ENCODE measurements at places on chromosomes 3 and 15.

GRCh38 chr15:25178835-25179672 is 224.3 kb downstream of the SNRPN start:
- no peak for DNase-seq

- no peak for DNase-seq
Observed at GRCh38 chr15:43515741-43516140, 1.7 kb upstream of the MAP1A start.

GRCh38 chr3:135023996-135024658 is 229.1 kb downstream of the EPHB1 start:
- no peak for DNase-seq

DNA sequence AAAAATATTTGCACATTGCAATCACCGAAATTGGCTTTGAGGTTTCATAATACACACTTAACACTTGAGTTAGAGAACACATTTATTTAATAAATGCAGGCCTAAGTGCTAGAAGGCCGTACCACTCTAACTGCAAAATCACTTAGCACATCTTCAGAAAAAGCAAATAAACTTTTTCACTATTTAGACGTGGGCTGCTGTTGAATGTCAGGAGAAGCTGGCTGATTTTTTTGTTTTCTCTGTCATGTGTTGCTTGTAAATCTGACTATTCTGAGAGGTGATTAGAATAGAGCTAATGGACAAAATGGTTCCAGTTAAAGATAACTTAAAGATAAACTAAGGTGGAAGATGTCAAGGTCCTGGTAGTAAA is 265.1 kb downstream of the FOXP1 start:
- DNase-seq: no peak

GRCh38 chr3:173932624-173933023 is 535.1 kb downstream of the NLGN1 start:
- DNase-seq: no peak

DNA sequence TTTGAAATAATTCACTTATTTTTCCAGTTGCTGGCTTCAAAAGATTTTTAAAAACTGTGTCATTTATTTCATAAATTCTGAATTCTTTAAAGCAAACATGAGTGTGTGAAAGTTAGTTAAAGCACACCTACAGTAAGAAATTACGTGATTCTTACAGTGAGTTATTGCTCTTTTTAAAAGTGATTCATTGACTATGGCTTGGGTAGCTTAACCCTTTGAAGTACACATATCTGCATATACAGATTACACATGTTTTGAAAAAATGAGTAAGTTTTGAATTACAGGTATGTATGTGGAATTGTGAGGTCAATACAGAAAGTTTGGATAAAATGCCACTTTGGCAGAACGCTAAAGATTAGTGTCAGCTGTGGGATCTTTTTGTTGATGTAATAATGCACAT is 64.5 kb upstream of the MBNL1 start:
- no peak for DNase-seq

DNA sequence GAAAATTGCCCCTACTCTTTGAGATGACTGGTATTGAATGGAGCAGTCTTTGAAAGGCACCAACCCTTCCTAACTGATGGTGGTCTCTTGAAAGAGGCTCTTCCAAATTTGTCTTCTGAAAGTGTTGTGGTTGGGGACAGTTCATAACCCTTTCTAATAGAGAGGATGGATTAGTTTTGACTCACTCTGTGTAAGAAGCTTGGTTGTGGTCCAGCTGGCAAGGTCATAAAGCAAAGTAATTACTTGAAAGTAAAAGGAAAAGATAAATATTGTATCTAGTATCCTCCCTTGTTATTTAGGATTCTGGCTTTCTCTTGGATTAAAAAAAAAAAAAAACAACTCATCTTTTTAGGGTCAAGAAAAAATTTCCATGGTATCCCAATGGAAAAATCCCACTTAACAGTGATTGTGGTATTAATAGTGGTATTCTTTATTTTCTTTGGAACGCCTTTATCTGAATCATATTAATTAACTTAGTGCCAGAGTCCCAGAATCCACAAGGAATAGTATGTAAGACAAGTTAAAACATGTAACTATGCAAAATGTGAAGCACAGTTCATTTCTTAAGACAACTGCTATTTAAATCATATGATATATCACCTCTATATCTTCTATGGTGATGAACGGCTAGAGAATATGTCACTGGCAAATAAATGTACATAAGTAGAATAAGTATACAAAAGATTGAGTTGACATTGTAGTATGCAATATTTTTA is 469.3 kb upstream of the CDIN1 start:
- no peak for DNase-seq

GRCh38 chr3:182855076-182855475 is 61.8 kb downstream of the ATP11B start:
- DNase-seq: no peak

GRCh38 chr15:31327669-31328427 is 1.2 kb downstream of the KLF13 start:
- DNase-seq: peak; percentile 81

Measured in SK-N-SH (cell line).